ENCODE measurements at places on chromosomes 6 and 20. TPM values are rescaled to one million over a fixed set of nuclear protein-coding genes. Genes with fewer than 3 reads are reported as not detected.

The CBLN4 gene
- total RNA-seq = 24.8 TPM

The PSORS1C1 gene
- 3.5 TPM for total RNA-seq

GRCh38 chr6:7258231-7258763, 54.7 kb downstream of the SSR1 start:
- DNase-seq = peak; percentile 15

- DNase-seq = no peak
These were observed 103.9 kb upstream of the AFDN start for GRCh38 chr6:167722634-167723309.

The XKR7 gene
- 6.6 TPM for total RNA-seq

DNA sequence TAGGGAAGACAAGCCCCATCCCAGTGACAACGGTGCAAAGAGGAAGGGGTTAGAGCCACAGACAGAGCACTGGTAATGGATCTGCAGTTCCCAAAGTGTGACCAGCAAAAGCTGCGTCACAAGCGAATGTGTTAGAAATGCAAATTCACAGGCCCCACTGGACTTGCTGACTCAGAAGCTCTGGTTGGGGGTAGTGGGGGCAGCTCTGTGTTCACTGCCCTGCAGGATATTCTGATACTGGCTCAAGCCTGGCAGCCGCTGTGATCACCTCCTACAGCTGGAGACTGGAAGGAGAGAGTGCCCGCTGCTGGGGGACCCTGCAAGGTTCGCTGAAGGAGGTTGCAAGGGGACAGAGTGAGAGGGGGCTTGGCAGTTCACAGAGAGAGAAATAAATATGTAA, 179.7 kb upstream of the CDH4 start:
- DNase-seq = no peak

GRCh38 chr6:116355796-116356195, 15.0 kb upstream of the DSE start:
- no peak for DNase-seq

- no peak for DNase-seq
These were observed 60.2 kb downstream of the MAFB start for GRCh38 chr20:40628877-40629276.

DNA sequence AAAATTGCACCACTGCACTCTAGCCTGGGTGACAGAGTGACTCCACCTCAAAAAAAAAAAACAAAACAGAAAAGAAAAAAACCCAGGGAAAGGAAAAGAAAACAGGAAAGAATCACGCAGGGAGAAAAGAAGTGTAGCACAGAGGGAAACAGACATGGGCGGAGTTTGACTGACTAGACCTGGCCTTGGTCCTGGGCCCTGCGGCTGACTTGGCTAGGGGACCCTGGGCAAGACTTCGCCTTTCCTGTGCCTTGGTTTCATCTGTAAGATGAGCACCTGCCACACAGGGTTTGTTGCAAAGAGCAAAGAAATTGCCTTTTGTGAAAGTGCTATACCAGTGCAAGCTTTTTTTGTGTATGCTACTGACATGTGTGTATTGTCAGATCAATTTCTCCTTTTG, 71.3 kb upstream of the KCNG1 start:
- DNase-seq = no peak

The HRH3 gene
- 24.7 TPM for total RNA-seq

DNA sequence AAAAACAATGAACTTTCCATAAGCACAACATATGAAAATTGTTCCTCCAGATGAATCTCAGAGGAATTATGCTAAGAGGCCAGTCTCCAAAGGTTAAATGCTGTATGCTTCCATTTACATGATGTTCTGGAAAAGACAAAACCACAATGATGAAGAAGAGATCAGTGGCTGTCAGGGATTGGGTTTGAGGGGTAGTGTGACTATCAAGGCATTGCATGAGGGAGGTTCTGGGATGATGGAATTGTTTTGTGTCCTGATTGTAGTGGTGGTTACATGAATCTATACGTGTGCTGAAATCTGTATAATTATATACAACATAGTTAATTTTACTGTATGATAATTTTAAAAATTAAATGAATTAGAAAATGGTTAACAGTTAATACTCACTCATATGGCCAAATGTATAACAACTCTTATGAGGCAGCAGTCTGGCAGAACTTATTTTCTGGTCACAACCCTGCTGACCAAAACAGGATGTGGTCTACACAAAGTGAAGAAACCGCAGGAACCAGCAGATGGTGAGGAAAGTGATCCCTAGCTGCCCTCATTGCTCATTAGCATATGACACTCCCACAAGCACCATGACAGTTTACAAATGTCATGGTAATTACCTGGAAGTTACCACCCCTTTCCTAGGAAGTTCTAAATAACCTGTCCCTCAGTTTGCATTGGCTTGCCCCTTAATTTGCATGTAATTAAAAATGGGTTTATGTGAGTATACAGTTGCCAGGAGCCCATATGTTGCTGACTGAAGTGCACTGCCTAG, 31.9 kb downstream of the NSFL1C start:
- DNase-seq = no peak

GRCh38 chr20:52983726-52984450, 11.7 kb downstream of the TSHZ2 start:
- DNase-seq = no peak

- DNase-seq = no peak
These were observed 18.8 kb downstream of the DNMT3B start for GRCh38 chr20:32780749-32781655.

The RPS6KA2 gene
- 93.2 TPM for total RNA-seq

The ULBP2 gene
- 1.2 TPM for total RNA-seq

DNA sequence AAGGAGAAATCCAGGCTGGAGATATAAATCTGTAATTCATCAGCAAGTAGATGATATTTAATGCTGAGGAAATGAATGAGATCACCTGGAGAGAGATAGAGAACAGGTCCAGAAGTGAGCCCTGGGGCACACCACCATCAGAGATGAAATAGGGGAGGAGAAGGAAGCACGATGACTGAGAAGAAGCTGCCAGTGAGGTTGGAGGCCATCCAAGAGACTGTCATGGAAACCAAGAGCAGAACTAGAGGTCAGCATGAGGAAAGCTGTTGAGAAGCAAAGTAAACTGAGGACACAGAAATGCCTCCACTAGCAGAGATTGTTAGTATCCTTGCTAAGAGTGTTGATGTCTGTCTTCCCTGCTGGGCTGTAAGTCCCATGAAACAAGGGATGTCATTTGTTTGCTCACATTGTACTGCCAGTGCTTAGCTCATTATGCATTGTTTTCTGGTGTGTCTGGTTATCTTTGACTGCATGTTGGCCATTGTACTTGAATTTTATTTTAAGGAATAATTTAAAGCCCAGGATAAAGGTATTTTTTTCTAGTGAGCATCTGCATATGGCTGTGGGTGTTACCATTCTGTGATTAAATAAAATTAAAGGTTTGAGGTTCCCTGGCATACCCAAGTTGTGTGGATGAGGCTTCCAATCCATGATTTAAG, 35.8 kb downstream of the CDH22 start:
- no peak for DNase-seq

The LRRN4 gene
- total RNA-seq = 0.32 TPM

The HLA-DQB2 gene
- total RNA-seq = not detected

DNA sequence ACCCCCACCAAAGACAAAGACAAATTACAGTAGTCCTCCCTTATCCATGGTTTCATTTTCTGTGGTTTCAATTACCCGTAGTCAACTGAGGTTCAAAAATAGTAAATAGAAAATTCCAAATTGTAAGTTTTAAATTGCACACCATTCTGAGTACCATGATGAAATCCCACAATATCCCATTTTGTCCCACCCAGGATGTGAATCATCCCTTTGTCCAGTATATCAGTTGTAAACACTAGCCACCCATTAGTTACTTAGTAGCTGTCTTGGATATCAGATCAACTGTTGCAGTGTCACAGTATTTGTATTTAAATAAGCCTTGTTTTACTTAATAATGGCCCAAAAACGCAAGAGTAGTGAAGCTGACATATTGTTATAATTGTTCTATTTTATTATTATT, 364.0 kb upstream of the ARID1B start:
- DNase-seq = no peak

The WFDC8 gene
- total RNA-seq = not detected

The CGAS gene
- total RNA-seq = 1.1 TPM

GRCh38 chr6:43505718-43506117, 4.4 kb downstream of the LRRC73 start:
- no peak for DNase-seq

DNA sequence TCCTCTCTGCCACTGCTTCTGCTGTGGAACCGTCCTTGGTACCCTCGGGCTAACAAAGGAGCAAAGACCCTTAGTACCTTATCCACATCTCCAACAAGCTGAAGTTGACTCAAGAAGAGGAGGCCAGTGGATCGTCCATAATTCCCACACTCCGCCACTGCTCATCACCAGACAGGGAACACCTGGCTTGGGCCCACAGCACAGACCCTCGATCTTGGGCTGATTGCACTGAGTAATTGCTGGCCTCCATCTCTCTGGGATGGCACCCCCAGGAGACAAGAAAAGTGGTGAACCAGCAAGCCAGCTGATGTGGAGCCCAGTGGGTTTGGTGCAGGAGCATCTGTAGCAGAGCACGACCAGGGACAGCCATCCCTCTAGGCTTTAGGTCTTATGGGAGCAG, 109.4 kb upstream of the GRIK2 start:
- DNase-seq = no peak

The SLC2A10 gene
- 5.1 TPM for total RNA-seq

The HMGN3 gene
- 76.9 TPM for total RNA-seq

The SLC32A1 gene
- total RNA-seq = 33.2 TPM

DNA sequence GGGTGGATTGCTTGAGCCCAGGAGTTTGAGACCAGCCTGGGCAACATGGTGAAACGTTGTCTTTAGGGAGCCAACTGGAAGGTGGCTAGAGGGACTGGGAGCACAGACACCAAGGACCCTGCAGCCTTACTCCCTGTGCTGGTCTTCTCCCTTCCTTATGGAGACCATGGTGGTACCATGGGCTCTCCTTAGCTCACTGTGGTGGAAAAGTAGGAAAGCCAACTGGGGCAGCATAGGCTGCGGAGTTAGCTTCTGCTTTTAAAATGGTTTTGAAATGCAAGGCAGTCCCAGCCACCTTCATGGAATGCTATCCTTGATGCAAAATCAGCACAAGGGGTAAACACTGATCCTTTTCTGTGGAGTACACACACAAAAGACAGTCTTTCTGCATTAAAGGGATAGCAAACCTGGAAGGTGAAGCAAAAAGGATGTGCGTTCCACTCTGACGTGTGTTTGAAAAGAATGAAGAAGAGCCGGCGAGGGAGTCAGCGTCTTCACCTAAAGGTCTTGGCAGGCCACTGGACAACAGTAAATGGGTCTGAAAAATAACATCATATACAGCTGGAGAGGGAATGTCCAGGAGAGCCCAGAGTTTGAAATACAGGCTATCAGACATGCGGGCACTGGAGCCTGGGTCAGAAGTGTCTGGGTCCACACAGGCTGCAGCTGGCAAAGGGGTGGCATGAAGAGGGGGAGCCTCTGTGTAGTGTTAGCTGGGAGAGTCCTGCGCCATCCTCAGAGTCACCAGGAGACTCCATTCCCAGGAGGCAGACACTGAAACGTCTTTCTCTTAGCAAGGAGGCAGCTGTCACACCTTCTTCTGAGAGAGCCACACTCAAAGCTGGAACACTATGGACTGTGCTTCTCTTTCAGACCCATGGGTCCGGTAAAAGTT, 58.5 kb downstream of the GPR6 start:
- no peak for DNase-seq

The FOXC1 gene
- total RNA-seq = 8.5 TPM

The LPA gene
- 1.4 TPM for total RNA-seq

- no peak for DNase-seq
These were observed 49.4 kb downstream of the ADAT2 start for GRCh38 chr6:143401068-143401446.

- DNase-seq = no peak
These were observed 130.4 kb upstream of the TRAF3IP2 start for GRCh38 chr6:111736005-111736608.

DNA sequence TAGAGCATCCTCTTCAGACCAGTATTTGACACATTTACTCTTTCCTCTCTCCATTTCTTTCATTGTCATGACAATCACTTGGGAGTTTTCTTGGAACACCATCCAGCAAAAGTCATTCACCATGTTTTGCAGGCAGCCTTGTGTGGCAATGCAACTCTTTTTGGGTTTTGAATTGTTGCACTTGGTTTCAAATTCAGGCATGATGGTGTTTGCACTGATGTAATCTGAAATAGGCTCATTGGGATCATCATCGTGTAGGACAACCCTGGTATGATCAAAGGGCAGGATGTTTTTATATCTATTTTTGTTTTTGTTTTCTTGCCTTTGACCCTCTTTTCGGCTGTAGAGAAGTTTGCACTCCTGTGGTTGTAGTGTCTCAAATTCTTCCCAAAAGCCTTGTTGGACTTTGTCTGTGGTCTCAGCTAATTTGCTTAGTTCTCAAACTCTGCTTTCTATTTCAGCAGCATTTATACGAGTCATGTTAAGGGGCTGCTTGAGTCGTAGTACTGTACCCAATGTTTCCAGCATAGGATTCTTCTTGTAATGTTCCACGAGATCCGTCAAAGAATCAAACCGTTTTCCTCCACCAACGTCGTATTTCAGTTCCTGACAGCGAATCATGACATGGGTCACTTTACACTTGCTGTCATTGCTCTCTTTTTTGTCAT, 160.8 kb upstream of the TNFAIP3 start:
- DNase-seq = no peak

DNA sequence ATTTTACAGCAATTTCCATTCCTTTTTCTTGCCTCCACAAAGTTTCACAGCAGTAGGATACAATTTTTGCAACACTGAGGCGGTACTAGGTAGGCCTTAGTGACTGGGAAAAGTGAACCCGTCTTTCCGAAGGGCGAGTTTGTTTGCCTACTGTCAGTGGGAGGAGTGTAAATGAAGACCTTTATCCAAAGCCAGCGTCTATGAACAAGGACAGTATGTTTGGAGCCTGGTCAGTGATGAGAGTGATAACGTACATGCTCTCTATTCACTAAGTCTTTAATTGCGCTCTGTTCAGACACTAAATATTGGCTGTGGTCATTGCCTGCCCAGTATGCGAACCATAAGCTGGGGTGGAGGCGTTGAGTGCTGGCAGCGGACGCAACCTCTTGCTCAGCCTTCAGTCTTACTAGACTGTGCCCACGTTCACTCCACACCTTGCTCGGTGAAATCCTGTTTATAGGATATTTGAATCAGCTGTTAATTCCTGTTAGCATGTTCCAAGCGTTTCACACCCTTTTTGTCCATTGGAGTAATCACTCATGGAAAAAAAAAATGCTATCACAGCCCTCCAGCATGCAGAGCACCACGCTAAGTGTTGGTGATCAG, 145.5 kb downstream of the TMEM242 start:
- no peak for DNase-seq

DNA sequence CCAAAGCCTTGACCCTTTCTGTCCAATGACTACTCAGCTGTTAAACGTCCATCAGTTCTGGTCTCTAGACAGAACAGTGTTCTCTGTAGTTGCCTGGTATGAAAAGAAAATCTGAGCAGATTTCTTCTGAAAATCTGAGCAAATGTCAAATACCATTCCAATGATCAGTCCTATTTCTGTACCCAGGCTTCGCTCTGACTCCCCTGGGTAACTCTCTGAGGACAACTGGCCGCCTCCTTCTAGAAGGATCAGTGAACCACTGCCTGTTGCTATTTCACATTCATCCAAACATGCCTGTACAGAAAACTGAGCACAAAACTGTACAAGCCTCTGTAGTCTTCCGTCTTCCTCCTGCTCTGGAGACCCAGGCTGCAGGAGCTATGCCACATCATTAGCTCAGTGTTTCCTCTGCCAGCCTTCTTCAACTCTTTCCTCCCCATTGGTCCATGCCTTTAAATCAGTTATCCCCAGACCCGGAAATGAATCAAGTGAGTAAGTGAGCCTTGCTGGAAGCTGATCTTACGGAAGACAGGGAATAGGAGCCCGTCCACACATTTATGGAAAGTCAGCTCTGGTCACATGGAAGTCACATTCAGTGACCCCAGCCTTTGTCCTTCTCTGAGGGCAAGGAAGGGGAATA, 63.3 kb downstream of the DAAM2 start:
- no peak for DNase-seq

The CTCFL gene
- not detected for total RNA-seq

Data from dorsolateral prefrontal cortex (tissue), 122 donors.